Activated CD4-positive, alpha-beta T cell treated with anti-CD3 and anti-CD28 coated beads for 36 hours (primary cell): ENCODE measurements at places on chromosomes 3 and 15. TPM values are rescaled to one million over a fixed set of nuclear protein-coding genes. Genes with fewer than 3 reads are reported as not detected.

The SPRED1 gene
- total RNA-seq = 0.90 TPM

The RCN2 gene
- 18.9 TPM for total RNA-seq

The CPN2 gene
- total RNA-seq = not detected

The MELTF gene
- 3.7 TPM for total RNA-seq

The TM4SF1 gene
- total RNA-seq = not detected

DNA sequence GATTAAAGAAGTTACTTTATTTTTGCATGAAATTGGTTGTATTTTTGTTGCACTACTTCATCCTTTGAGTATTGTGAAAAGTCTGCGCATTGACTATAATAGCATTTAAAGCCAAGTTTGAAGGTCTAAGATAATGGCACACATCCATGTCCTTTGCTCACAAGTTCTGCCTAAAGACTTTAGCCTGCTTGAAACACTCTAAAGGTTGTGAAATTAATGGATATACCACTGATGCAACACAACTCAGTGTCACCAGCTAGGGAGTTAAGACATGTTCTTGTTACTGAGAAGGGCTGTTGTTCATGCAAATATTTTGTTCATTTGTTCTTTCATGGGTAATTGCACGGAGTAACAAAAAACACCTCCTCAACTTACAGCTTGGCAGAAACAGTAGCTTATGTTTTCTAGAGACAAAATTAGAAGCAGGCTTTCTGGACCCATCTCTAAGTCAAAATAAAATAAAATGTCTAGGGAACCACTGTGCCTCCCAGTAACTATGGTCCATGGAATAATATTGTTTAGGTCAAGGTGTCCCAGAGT, 83.9 kb downstream of the PPARG start:
- DNase-seq = no peak
- peaks cover 18% of the 10 kb centered on the region for H3K27me3 ChIP-seq
- H3K4me1 ChIP-seq = no peaks in the 10 kb centered on the region
- H3K27ac ChIP-seq = no peak overlapping the region

GRCh38 chr3:127100459-127101410, 92.2 kb upstream of the PRR23E start:
- H3K4me3 ChIP-seq = no peak overlapping the region
- DNase-seq = no peak
- no peaks in the 10 kb centered on the region for H3K4me1 ChIP-seq
- no peak overlapping the region for H3K27ac ChIP-seq
- no peaks in the 10 kb centered on the region for H3K36me3 ChIP-seq
